OCI-LY7 (cell line): ENCODE measurements at places on chromosomes 2 and 18. TPM values are rescaled to one million over a fixed set of nuclear protein-coding genes. Genes with fewer than 3 reads are reported as not detected.

DNA sequence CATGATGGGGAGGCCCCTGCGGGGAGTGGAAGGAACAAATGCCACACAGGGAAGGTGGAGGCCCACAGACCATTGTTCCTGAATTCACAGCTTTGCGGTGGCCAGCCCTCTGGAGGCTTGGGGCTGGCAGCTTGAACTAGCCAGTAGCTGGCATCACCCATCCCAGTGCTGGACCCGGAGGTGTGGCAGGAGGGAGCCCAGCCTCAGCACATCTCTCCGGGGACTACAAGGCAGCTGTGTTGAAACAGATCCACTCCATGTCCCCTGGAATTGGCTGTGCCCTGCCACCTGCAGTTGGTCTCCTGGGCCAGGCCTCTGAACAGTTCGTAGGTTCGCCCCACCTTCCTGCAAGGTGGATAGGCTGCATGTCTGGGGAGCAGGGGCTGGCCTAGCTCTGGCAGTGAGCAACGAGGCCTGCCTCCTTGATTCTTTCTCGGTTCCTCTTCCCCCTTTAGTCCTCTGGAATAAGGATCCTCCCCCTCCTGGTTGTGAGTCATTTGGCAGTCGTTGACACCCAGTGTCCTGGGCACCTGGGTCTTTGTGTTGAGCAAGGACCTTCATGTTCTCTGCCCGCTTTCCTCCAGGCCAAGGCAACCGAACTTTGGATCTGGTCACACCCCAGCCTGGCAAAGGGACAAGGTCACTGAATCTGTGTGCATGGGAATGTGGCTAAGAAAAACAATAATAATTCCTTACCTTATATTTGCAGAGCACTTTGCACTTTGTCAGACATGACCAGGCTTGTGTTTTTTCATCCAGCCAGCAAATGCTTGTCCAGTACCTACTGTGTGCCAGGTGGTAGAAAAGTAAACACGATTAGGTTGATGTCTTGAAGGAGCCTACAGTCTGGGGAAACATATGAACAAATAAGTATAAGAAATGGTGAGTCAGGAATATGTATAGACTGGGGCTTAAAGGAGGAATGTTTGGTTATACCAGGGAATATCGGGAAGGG lies 55.0 kb upstream of the MCFD2 start:
- DNase-seq: no peak

Gene UCN
- total RNA-seq: 7.2 and 8.5 TPM in 2 replicates

- no peak for DNase-seq
Observed at GRCh38 chr18:13112982-13113381, 105.6 kb upstream of the LDLRAD4 start.

Gene NETO1
- not detected in 2 replicates for total RNA-seq

DNA sequence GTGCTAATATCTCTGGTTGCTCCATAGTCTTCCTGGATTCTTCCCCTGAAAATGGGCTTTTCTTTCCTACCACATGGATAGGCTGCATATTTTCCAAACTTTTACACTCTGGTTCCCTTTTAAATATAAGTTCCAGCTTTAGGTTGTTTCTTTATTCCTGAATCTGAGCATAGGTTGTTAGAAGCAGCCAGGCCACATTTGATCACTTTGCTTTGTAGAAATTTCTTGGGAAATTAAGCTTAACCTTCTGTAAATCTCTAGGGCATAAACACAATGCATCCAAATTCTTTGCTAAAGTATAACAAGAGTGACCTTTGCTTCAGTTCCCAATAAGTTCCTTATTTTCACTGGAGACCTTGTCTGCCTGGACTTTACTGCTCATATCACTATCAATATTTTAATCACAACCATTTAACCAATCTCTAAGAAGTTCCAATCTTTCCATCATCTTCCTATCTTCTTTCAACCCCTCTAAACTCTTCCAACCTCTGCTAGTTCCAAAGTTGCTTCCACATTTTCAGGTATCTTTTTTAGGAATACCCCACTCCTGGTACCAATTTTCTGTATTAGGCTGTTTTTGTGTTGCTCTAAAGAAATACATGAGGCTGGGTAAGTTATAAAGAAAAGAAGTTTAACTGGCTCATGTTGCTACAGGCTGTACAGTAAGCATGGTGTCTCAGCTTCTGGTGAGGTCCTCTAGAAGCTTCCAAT lies 389.6 kb upstream of the HS6ST1 start:
- no peak for DNase-seq

GRCh38 chr18:34345738-34346137 lies 121.0 kb upstream of the NOL4 start:
- DNase-seq: no peak

DNA sequence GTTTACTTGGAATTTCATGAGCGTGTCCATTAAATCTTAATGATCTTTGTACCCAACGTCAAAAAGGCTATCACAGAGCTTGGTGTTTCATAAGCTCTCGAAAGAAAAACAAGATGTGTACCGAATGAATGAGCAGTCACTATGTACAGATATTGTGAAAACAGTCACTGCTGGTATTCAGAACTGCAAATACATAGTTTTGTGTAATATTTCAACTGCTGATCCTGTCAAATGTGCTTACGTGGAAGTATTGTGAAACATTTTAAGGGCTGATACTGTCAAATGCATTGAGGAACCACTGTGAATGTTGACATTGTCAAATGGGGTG lies 184.2 kb upstream of the KLHL29 start:
- DNase-seq: no peak

- DNase-seq: peak; percentile 25
Observed at GRCh38 chr2:110755491-110756078, 23.2 kb downstream of the ACOXL start.

DNA sequence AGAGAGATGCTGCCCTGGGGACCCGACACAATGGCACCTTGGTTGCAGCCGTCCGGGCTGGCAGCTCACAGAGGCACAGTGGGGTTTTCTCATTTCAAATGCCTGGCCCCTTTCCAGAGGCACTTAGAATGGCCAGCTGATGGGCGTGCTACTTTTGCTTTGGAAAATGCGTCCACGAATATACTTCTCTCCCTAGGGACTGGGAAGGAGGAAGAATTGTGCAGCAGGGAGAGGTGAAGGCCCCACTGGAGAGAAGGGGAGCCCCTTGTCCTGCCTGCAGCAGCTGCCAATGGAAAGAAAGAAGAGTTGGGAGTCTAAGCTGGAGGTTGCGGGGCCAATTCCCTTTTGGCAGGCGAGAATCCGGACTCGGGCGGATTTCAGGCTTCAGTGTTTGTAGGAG lies 1.1 kb upstream of the MAL start:
- DNase-seq: no peak

Gene CHST9
- total RNA-seq: not detected in 2 replicates

Gene ALPI
- not detected in 2 replicates for total RNA-seq

Gene LHCGR
- total RNA-seq: not detected in 2 replicates

- no peak for DNase-seq
Observed at GRCh38 chr18:6270771-6271216, 143.9 kb downstream of the L3MBTL4 start.

DNA sequence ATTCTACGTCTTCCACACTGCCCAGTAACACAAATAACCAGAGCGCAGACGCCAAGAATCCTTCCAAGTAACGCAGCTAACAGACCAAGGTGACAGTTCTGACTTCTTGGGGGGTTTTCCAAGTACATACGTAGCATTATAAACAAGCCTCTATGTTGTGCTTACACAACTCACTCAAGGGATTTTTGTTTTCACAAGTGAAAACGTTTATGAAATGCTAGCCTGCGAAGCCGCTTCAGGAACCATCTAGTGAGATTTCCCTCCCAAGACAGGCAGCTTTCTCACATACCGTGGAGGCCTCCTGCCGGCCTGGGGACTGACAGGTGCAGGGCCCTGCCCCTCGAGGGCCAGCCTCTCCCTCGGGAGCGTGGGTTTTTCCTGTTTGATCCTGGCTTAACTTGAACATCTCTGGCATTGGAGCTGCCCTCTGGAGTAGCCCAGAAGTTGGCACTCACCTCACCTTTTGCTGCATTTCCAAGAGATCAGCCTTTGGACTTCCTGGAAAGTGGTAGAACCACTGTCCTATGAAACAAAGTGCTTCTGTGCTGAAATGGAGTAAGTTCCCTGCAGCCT lies 151.1 kb downstream of the MBP start:
- DNase-seq: peak; percentile 50

Gene CFAP210
- not detected in 2 replicates for total RNA-seq
